Neural progenitor cell (in vitro differentiated cells): ENCODE measurements at places on chromosomes 1 and 21. TPM values are rescaled to one million over a fixed set of nuclear protein-coding genes. Genes with fewer than 3 reads are reported as not detected.
A peak's percentile ranks its signal among the peaks of the same experiment; 100 is the strongest.

- H3K27me3 ChIP-seq: no peaks in the 10 kb centered on the region
- no peak overlapping the region for H3K27ac ChIP-seq
- no peak overlapping the region for H3K4me3 ChIP-seq
- peak; percentile 16 for DNase-seq
These were observed 89.0 kb downstream of the URB2 start for GRCh38 chr1:229714964-229715603.

C4BPA gene
- total RNA-seq: 0.06 TPM in 1 of 2 replicates, not detected in the other

- H3K27me3 ChIP-seq: no peaks in the 10 kb centered on the region
- no peak for DNase-seq
- no peaks in the 10 kb centered on the region for H3K36me3 ChIP-seq
- H3K27ac ChIP-seq: no peak overlapping the region
- H3K4me3 ChIP-seq: no peak overlapping the region
These were observed 74.7 kb upstream of the COL6A1 start for GRCh38 chr21:45906859-45907258.

DNA sequence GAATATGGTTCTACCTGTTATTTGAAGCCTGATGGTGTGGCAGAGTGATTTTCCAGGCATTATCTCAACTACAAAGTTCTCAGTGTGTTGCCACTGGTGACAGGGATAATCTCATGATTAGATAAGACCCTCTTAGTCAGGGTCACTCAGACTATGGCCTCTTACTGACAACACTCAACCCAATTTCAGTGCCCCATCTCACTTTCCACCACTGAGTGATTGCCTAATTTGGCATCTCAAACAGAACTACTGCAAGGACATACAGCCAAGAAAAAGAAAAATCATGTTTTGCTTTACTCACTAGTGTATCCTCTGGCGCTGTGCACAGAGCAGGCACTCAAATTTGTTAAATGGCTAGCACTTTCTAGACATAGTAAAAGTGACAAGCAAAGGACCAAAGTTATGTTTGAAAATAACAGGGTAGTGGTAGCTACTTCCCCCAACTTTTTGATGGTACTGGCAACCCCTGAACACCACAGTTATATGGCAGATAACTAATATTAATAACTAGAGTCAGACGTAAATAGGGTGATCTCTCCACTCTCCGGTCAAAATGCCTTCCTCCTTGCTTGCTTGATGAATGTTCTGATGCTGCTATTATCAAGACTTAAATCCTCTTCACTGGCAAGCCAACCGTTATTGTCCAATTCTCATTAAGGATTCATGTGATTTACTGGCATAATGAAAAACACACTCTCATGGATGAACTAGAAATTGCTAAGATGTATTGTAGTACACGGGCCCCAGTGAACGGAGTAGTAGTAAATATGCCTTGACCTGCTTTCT is 37.1 kb upstream of the SLC30A10 start:
- H3K27me3 ChIP-seq: no peaks in the 10 kb centered on the region
- H3K27ac ChIP-seq: no peak overlapping the region
- no peaks in the 10 kb centered on the region for H3K36me3 ChIP-seq

SMCP gene
- not detected in 2 replicates for total RNA-seq

LCE1F gene
- not detected in 2 replicates for total RNA-seq

DNA sequence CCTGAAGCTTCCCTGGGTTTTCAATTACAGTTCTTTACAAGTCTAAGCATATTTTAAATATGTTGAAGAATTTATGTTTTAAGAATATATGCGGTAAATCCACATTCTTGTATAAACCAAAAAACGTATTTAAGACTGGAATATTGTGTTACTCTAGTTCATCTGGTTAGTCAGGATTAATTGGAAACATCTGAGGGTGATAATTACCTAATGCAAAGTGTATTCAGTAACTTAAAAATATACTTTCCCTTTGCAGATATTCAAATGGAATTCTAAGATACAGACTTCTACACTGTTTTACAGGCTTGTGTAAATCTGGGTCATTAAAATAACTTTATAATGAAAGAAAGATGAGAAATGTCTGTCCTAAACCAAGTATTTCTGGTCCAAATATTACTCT is 302.0 kb downstream of the VAV3 start:
- no peak overlapping the region for H3K27ac ChIP-seq
- H3K27me3 ChIP-seq: no peaks in the 10 kb centered on the region
- no peak for DNase-seq
- no peak overlapping the region for H3K4me3 ChIP-seq
- no peaks in the 10 kb centered on the region for H3K36me3 ChIP-seq

GRCh38 chr1:212943393-212943710 is 7.0 kb upstream of the VASH2 start:
- H3K4me1 ChIP-seq: no peaks in the 10 kb centered on the region
- no peak for DNase-seq
- H3K36me3 ChIP-seq: no peaks in the 10 kb centered on the region
- no peak overlapping the region for H3K27ac ChIP-seq
- peaks cover under 1% of the 10 kb centered on the region for H3K27me3 ChIP-seq
- no peak overlapping the region for H3K4me3 ChIP-seq

DNA sequence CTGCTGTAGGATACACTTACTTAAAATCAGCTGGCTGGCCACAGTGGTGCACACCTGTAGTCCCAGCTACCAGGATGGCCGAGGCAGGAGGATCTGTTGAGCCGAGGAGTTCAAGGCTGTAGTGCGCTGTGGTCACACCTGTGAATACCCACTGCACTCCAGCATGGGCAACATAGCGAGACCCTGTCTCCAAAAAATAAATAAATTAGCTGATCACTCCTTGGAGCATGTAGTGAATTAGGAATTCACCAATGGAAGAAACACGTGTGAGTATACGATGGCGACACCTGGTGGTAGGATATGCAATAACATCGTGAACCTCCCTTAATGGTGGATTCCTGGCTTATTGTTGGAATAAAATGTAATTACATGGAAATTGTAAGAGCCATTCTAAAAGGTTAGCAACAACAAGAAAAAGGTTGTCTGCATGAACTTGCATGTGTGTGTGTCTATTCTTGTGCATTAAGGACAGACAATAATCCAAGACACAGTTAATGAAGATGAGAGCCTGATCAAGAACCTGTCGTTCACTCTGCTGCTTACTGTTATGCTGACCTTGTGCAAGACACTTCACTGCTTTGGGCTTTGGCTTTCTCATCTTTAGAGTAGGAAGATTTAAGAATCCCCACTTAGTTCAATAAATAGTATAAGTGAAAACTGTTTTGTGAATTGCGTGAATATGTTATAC is 38.6 kb upstream of the COX20 start:
- DNase-seq: peak; percentile 65
- H3K27me3 ChIP-seq: no peaks in the 10 kb centered on the region
- H3K4me3 ChIP-seq: no peak overlapping the region
- H3K27ac ChIP-seq: no peak overlapping the region
- no peaks in the 10 kb centered on the region for H3K4me1 ChIP-seq

KCNJ10 gene
- 0.15 TPM in 1 of 2 replicates, not detected in the other for total RNA-seq

OR14K1 gene
- not detected in 2 replicates for total RNA-seq

LRRC8D gene
- 32.6 and 55.7 TPM in 2 replicates for total RNA-seq

GRCh38 chr1:156801409-156802121 is 15.1 kb downstream of the SH2D2A start:
- no peak overlapping the region for H3K4me3 ChIP-seq
- no peak overlapping the region for H3K27ac ChIP-seq
- H3K4me1 ChIP-seq: peaks cover 15% of the 10 kb centered on the region
- H3K36me3 ChIP-seq: peaks cover 19% of the 10 kb centered on the region

GRCh38 chr21:17139696-17140095 is 373.1 kb upstream of the CXADR start:
- H3K27ac ChIP-seq: no peak overlapping the region
- no peaks in the 10 kb centered on the region for H3K36me3 ChIP-seq
- no peaks in the 10 kb centered on the region for H3K4me1 ChIP-seq
- no peak for DNase-seq
- no peak overlapping the region for H3K4me3 ChIP-seq
- H3K27me3 ChIP-seq: no peaks in the 10 kb centered on the region

LRRC71 gene
- total RNA-seq: not detected in 2 replicates

DNA sequence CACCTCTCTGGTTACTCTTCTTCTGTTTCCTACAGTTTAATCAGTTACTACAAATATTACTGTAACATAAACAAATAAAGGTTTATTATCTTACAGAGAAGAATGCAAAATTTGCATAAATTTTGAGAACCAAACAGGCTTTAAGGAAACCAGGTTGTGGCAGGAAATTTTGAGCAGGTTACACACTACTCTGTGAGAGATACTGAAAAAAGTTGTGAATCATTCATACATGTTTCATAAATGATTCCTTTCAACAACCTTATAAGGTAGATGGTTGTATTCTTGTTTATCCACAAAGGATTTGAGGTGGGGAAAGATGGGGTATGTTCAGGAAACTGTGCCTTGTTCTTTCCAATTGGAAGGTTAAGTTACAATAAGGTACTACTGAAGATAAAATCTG is 58.6 kb downstream of the MAST2 start:
- H3K4me3 ChIP-seq: no peak overlapping the region
- no peak overlapping the region for H3K27ac ChIP-seq
- H3K36me3 ChIP-seq: no peaks in the 10 kb centered on the region
- no peak for DNase-seq
- no peaks in the 10 kb centered on the region for H3K4me1 ChIP-seq
- no peaks in the 10 kb centered on the region for H3K27me3 ChIP-seq

CRABP2 gene
- total RNA-seq: 110 and 156 TPM in 2 replicates

FALEC gene
- 0.96 TPM in 1 of 2 replicates, not detected in the other for total RNA-seq

GRCh38 chr1:221937155-221937953 is 195.5 kb upstream of the DUSP10 start:
- no peak for DNase-seq
- no peaks in the 10 kb centered on the region for H3K27me3 ChIP-seq
- no peak overlapping the region for H3K27ac ChIP-seq
- H3K4me3 ChIP-seq: no peak overlapping the region
- no peaks in the 10 kb centered on the region for H3K36me3 ChIP-seq

RAB13 gene
- 14.3 and 15.1 TPM in 2 replicates for total RNA-seq

RGS1 gene
- not detected in 2 replicates for total RNA-seq

GRCh38 chr1:32413507-32414185 is 19.4 kb upstream of the BSDC1 start:
- no peak overlapping the region for H3K27ac ChIP-seq
- no peak overlapping the region for H3K4me3 ChIP-seq
- H3K36me3 ChIP-seq: peaks cover 5% of the 10 kb centered on the region
- no peaks in the 10 kb centered on the region for H3K4me1 ChIP-seq
- peak; percentile 79 for DNase-seq

- H3K4me3 ChIP-seq: no peak overlapping the region
- no peaks in the 10 kb centered on the region for H3K36me3 ChIP-seq
- H3K27ac ChIP-seq: no peak overlapping the region
- no peaks in the 10 kb centered on the region for H3K4me1 ChIP-seq
- no peaks in the 10 kb centered on the region for H3K27me3 ChIP-seq
These were observed 63.1 kb upstream of the DPT start for GRCh38 chr1:168792142-168792541.

TNFSF4 gene
- total RNA-seq: 1.2 and 2.1 TPM in 2 replicates

DNAJC11 gene
- total RNA-seq: 39.4 and 47.6 TPM in 2 replicates

DNA sequence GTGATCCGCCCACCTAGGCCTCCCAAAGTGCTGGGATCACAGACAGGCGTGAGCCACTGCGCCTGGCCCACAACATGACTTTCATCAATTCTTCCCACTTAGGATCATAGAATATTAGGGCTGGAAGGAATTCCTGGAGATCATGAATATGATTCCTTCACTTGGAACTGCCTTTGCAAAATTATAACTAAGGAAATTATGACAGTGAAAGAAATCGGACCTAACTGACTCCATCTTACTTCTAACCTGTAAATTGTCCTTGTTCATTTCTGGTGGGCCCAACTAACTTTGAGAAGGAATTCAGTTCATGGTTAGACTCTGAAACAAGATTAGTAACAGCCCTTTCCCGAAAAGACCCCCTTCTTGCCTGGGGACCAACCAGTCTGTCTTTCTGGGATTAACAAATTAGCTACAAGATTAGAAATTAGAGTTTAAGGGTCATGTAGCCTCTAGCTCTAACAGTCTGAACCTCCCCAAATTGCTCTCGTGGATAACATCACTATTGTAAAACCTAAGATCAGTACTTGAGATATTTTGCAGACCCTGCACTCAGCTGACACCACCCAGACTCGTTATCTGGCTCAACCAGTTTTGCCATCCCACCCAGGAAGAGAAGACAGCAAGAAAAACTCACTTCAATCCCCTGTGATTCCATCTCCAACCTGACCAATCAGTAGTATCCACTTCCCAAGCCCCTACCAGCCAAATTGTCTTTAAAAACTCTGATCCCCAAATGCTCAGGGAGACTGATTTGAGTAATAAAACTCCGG is 14.7 kb downstream of the ZBTB8OS start:
- peak overlapping the region; percentile 93 for H3K27ac ChIP-seq
- H3K4me1 ChIP-seq: peaks cover 14% of the 10 kb centered on the region
- peaks cover 7% of the 10 kb centered on the region for H3K36me3 ChIP-seq
- no peak overlapping the region for H3K4me3 ChIP-seq
- H3K27me3 ChIP-seq: no peaks in the 10 kb centered on the region
- DNase-seq: no peak

DNA sequence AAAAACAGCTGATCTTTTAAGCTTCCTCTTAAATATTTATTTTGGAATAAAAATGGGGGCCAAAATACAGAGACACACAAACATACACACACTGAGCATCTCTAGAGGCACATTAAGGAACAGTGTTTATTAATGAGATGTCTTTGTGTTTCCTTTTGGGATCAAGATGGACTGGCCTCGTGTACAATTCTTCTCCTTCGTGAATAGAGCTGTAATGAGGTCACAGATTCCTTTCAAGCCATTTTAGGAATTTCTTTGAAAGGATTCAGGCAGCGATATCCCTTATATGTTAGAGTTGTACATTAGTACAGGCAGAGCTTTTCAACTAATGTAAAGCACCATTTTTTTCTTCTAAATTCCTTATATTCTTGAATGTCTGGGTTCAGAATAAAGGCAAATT is 295.7 kb downstream of the CHRM3 start:
- no peak overlapping the region for H3K4me3 ChIP-seq
- H3K27ac ChIP-seq: no peak overlapping the region
- no peaks in the 10 kb centered on the region for H3K27me3 ChIP-seq
- peak; percentile 22 for DNase-seq

- H3K27ac ChIP-seq: no peak overlapping the region
- peaks cover 9% of the 10 kb centered on the region for H3K4me1 ChIP-seq
- H3K4me3 ChIP-seq: no peak overlapping the region
- DNase-seq: no peak
- H3K27me3 ChIP-seq: no peaks in the 10 kb centered on the region
- no peaks in the 10 kb centered on the region for H3K36me3 ChIP-seq
These were observed 10.1 kb upstream of the EPRS1 start for GRCh38 chr1:220056374-220056773.

MEGF6 gene
- 1.7 and 25.6 TPM in 2 replicates for total RNA-seq
